ENCODE measurements at places on chromosomes 4 and X.

- no peak for DNase-seq
Observed at GRCh38 chrX:110346681-110347080, 12.0 kb upstream of the RTL9 start.

DNA sequence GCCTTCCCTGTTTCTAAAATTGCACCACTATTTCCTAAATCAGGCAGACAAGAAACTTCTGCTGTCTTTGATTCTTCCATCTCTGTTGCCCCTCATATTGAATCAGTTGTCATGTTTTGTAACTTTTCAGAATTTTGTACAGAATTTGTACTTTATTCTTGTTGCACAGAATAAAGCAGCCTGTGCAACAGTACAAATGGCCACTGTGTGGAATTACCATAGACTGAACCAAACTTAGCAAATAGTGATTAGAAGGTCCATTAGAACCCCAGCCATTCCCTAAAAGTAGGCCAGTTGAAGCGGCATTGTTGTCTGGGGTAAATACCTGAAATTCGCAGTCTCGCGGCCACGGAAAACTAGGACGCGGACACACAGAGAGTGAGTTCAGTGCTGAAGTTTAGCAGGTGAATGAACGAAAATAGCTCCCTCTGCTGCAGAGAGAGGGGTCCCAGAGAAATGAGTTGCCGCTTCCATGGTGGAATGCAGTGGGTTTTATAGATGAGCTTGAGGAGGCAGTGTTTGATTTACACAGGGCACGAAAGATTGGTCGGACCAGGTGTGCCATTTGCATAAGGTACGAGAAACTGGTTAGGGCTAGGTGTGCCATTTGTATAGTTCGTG lies 71.8 kb downstream of the C4orf33 start:
- no peak for DNase-seq

DNA sequence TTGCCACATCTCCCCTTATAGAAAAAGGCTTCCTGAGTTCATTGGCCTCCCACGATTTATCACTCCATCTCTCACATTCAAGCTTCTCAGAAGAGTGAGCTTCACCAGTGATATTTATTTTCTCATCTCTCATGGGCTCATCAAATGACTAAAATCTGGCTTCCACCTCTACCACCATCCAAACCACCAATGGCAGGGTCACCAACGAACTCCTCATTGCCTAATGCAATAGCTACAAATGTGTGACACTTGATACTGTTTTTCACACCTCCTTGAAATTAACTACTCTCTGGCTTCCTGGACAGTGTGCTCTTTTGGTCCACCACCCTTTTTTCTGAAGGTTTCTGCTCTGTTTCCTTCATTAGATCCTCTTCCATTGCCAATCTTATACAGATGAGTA lies 129.0 kb downstream of the SH2D1A start:
- no peak for DNase-seq

DNA sequence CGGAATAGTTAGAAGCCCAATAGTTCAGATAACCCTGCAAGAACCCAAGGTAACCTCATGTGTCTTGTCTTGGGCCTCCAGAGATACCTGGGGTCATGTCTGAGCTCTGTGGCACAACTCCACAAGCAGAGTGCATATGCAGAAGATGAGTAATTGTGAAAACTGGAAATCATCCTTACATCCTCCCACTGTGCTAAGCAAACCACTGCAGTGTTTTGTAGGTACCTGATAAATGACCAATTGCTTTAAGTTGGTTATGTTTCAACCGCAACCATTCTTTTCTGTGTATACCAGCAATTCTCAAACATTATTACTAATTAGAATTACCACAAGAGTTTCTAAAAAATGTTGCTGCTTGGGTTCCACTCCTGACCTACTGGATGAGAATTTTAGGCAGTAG lies 73.2 kb downstream of the CBLL2 start:
- no peak for DNase-seq

GRCh38 chr4:37430718-37431416 lies 186.3 kb downstream of the NWD2 start:
- DNase-seq, result no peak

- DNase-seq, result no peak
Observed at GRCh38 chr4:84401701-84402306, 97.3 kb downstream of the NKX6-1 start.

DNA sequence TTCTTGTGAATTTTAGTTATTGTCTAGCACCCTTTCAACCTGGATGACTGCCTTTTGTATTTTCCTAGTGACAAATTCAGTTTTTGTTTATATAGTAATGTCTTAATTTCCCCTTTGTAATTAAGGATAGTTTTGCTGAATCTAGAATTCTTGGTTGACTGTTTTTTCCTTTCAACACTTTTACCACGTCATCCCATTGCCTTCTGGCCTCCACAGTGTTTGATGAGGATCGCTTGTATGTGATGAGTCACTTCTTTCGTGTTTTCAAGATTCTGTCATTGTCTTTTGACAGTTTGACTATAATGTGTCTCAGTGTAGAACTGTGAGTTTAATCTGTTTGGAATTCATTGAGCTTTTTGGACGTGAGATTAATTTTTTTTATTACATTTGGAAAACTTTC lies 30.1 kb downstream of the KDM6A start:
- DNase-seq, result no peak

DNA sequence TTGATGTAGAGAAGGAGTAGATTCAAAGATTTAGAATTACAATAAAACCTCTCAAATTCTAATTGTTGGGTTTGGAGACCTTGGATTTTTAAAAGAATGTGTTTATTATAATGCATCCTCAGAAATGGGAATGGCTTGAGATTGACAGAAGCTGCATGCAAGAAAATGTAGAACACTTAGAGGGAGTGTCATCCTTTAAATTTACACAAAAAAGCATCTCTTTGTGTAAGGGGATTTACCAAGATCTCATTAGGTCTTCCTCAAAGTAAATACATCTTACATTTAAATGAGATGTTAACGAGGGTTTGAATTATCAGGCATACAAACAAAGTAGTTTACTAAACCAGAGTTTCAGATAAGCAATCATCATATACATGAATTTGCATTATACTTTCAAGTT lies 615.0 kb downstream of the FAM133A start:
- DNase-seq, result no peak

DNA sequence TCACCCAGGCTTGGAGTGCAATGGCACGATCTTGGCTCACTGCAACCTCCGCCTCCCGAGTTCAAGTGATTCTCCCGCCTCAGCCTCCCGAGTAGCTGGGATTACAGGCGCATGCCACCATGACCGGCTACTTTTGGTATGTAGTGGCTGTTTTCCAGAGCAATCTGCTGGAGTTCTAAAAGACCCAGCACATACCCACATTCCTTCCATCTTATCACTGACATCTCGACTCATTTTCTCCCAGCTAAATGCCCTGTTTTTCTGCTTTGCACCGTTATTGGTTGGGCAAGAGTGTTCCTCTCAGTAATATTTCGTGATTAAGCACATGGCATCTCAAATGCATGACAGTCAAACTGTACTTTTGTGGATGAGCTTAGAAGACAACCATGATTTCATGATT lies 53.7 kb downstream of the PRKX start:
- no peak for DNase-seq

- DNase-seq, result no peak
Observed at GRCh38 chr4:99208719-99209075, 10.3 kb downstream of the ADH6 start.

- no peak for DNase-seq
Observed at GRCh38 chr4:85798012-85798770, 323.2 kb downstream of the ARHGAP24 start.

DNA sequence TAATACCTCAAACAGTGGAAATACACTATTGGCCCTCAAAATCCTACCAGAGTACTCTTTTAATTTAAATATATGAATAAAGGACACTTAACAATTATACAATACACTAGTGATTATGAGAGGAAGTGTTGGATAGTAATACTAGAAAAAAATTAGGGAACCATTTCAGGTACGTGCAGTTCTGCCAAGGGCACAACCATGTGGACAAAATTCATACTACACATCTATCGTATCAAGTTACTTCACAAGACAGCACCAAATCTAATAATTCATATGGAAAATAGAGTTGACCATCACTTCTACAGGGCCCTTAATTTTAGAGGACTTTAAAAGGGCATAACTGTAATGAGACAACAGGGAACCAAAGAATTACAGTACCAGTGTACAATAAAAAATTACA lies 69.2 kb upstream of the ZCCHC13 start:
- no peak for DNase-seq

- DNase-seq, result no peak
Observed at GRCh38 chr4:8097721-8098345, 60.8 kb downstream of the ABLIM2 start.

- no peak for DNase-seq
Observed at GRCh38 chrX:13836575-13836974, 19.7 kb upstream of the GPM6B start.

GRCh38 chr4:1253831-1254230 lies 4.9 kb upstream of the CTBP1 start:
- DNase-seq, result no peak

DNA sequence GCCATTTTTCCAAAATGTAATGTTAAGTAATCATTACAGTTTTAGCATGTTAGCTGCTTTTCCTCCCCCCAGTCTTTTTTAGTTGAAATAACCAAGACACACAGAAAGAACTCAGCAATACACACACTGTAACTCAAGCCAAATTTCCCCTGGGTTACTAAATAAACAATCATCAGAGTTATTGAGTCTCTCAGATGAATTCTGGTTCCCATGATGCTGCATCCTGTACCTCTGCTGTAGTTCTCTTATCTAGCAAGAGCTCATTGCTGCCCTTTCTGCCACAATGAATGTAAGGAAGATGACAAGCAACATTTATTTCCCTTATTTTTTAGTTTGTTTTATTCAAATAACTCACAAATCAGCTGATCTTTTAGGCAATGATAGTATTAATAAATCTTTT lies 185.1 kb downstream of the ARHGAP6 start:
- no peak for DNase-seq

- DNase-seq, result no peak
Observed at GRCh38 chr4:124948976-124949597, 236.6 kb upstream of the ANKRD50 start.

DNA sequence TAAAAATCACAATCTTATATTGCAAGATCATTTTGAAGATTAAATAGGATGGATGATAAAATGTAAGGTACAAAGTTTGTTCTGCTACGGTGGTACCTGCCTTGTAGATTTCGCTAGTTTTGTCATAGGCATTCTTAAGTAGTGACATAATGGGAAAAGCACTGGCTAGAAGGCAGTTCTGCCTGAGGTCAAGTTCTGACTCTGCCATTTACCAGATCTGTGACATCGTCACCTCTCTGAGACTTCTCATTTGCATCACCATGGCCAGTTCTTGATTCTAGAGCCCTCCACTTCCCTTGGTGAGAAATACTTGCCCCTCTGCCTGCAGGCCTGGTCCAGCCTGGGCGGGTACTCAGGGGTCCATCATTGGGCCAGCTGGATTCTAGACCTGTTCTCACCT lies 85.2 kb downstream of the HS3ST1 start:
- no peak for DNase-seq

DNA sequence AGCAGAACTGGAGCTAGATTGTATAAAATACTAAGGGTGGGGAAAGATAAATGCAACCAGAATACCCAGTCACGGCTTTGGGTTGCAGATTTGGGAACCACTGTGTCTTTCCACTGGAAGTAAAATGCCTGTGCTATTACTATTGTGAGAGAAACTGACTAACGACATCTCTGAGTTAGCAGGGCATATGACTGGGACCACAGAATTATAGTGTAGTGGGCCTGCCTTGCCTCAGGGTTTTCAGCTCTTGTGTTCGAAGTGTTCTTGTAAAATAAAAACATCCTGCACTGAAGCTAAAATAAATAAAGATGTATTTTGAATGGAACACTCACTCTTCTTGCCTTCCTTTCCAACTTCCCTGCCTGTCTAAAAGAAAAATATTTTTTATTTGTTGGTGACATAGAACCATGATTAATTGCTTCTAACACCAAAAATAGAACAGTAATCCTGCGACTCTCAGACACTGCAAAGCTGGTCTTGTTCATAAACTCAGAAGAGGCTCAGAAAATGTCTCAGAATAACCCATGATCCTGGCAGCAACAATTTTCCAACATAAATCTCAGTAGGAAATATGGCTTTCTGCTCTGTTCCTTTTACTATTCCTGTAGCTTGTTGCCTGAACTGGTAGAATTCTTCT lies 104.2 kb downstream of the FAM47B start:
- DNase-seq, result no peak

- peak; percentile 47 for DNase-seq
Observed at GRCh38 chrX:989959-990510, 222.4 kb downstream of the CRLF2 start.
